SK-N-SH treated with all-trans-retinoic acid at 6 μM for 48 hours (cell line): ENCODE measurements at places on chromosomes 3 and 15.

DNA sequence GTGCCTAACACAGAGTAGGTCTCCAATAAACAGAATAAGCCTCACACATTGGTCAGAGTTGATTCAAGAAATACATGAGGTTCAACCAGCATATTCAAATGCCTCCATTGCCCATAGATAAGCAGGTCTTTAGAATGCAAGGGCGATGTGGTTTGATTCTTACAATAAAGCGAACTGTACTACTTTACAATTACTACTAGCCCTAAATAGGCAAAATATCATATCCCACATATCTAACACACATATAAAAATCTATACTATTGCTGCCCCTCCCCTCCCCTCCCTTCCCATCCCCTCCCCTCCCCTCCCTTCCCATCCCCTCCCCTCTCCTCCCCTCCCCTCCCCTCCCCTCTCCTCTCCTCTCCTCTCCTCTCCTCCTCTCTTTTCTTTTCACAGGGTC, 6.7 kb upstream of the GRM7 start:
- no peak for ATAC-seq

GRCh38 chr3:36482256-36482655, 102.0 kb downstream of the STAC start:
- ATAC-seq = no peak

- ATAC-seq = peak; percentile 12; the same call in 2 of the 3 replicates
Observed at GRCh38 chr3:27533261-27533607, 49.0 kb upstream of the SLC4A7 start.

GRCh38 chr3:126546013-126546412, 12.7 kb downstream of the C3orf22 start:
- ATAC-seq = no peak

DNA sequence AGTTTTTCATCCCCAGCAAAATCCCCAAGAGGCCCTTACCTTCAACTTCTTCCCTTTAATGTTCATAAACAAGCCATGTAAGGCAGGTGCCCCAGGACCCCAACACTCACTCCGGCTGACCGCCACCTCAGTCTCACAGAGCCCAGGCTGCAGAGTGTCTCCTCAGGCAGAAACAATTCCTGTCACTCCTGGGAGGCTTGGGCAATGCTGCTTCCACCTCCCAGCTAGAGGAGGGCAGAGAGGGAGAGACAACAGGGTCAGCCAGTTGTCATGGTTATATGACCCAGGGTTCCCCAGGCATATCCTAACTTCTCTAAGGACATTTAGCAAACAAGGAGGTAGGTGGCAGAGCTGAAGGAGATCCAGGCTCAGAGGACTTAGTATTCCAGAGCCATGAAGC, at the start of gene PLIN1:
Gene PLIN1 (minus strand): TSS at position 156 of the 400 bp plus-strand sequence. CDS start 1,878 bp downstream, outside the sequence.
- no peak for ATAC-seq

GRCh38 chr3:39447637-39448483, 19.6 kb upstream of the MOBP start:
- peak; percentile 100 for ATAC-seq

- ATAC-seq = no peak
Observed at GRCh38 chr3:141356046-141356445, 12.3 kb upstream of the ZBTB38 start.

- ATAC-seq = no peak
Observed at GRCh38 chr3:30764891-30765290, 129.6 kb downstream of the GADL1 start.

DNA sequence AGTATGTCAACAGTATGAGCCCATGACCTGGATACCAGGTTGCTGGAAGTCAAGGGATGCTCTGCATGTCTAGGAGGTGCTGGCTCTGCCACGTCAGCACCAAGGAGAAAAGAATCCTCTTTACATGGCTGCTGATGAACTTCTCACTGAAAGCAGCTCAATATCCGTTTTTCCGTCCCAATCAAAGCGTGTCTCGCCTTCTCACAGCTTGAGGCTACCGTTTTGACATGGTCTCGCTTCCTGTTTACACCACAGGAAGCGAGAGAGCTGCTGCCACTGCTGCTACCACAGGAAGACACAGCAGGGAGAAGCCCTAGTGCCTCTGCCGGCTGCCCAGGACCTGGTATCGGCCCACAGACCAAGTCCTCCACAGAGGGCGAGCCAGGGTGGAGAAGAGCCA, 27.3 kb downstream of the STARD5 start:
- ATAC-seq = no peak

DNA sequence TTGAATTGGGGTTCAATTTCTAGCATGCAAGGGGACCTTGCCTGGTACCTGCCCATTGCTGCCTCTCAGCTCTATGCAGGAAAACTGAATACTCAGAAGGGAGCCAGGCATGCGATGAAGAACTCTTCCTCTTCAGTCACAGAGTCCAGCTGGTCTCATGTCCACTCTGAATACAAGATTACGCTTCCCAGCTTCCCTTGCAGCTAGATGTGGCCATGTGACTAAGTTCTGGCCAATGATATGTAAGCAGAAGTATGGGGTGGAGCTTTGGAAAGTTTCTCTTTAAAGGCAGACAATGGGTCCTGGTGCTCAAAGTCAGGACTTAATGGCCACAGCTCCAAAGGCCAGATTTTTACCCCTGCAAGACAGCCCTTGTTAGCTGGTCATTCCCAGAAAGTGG, 9.0 kb downstream of the WNT7A start:
- no peak for ATAC-seq
